ENCODE measurements at places on chromosomes 11 and 22. TPM values are rescaled to one million over a fixed set of nuclear protein-coding genes. Genes with fewer than 3 reads are reported as not detected.

GRCh38 chr11:7320306-7320705 lies 68.6 kb downstream of the SYT9 start:
- DNase-seq = no peak

GRCh38 chr11:28026634-28027290 lies 81.2 kb downstream of the KIF18A start:
- no peak for DNase-seq

GRCh38 chr11:93633835-93634234 lies 27.6 kb upstream of the CEP295 start:
- no peak for DNase-seq

DNA sequence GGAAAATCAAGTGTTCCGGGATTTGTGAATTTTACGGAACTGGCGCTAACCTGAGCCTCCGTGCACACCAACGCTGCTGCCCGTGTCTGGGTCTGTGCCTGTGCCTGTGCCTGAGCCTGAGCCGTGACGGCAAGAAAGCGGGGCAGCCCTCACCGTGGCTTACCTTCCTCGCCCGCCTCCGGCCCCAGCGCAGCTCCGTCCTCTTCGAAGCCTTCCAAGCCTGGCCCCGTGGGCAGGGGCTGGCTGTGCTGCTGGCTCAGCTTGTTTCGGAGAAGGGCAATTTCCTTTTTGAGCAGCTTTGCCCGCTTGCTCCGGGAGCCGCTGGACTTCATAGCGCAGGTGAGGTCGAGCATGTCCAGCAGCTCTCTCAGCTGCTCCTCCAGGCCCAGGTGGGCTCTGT lies 33.8 kb downstream of the BRD1 start:
- no peak for DNase-seq

- no peak for DNase-seq
These were observed 152.6 kb upstream of the LUZP2 start for GRCh38 chr11:24344222-24344621.

DNA sequence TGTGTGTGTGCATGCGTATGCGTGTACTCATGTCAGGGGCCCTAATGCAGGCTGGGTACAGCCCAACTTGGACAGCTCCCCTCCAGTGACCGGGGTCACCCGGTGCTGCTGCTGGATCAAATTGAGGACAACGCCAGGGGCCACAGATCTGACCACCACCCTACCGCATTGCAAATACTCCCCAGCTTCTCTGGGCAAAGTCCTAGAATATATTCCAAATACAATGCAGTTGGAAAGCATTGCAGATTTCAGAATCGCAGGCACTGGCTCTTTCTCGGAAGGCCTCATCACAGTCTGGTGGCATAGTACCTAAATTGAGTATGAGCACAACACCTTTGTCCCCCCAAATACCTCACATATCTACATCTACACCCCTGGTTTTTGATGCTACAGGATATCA lies 43.2 kb downstream of the MYO7A start:
- DNase-seq = no peak

DNA sequence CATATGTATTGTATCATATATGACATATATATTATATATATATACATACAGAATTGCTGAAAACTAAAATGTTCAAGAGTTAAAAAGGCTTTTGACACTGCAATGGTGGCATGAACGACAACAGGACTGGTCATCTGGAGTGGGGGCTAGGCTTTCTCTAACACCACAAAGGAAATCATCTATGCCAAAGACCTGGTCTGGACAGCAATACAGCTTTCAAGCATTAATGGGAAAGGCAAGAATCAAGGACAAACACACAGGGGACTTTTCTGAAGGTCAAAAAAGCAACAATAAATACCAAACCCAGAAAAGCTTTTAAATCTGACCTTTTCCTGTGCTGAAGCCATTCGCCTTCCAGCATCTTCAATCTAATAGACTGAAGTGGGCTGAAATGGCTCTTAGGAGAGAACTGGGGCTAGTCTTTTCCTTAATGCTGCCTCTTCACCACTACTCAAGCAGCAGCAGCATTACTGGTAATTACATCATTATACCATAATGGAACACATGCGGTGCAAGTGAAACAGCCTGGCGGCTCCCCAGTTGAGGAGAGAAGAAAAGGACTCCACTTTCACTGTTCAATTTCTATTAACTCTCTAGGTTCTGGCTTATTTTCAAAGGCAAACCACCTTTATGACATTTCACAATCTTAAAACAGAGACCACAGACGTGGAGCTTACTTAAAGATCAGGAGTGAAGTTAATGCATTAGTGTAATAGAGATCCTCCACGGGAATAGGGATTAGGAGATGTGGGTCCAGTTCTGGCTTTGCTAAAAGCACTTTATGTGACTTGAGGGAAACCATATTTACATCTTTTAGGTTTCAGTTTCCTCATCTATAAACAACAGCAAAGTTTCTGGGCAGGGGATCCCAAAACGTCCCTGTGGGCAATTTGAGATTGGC lies 63.0 kb downstream of the GAB2 start:
- DNase-seq = no peak

GRCh38 chr22:49553518-49554295 lies 274.0 kb downstream of the BRD1 start:
- no peak for DNase-seq

DNA sequence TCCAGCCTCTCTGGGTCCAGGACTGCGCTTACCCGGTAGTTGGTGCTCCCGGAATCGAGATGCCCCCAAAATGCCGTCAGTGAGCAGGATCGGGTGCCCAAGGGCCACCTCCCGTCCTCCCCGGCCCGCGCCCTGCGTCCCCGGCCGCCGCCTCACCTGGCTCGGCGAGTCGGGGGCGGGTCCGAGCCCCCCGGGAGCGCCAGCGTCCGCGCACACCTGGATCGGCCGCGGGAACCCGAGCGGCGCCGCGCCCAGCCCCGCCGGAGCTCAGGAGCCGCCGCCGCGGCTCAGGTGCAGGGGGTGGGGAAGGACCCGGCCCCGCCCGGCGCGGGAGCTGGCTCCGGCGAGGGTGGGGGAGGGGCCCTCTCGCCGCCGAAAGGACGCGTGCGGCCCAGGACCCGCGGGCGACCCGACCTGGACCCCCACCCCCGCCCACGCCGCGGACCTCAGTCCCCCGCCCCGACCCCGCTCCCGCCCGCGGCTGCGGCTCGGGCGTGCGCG lies at the start of gene SHANK2:
Gene SHANK2 (minus strand): TSS at position 309 of the 501 bp plus-strand sequence. CDS start 105,251 bp downstream, outside the sequence.
- DNase-seq = no peak

GRCh38 chr11:19789835-19790710 lies 77.4 kb downstream of the NAV2 start:
- DNase-seq = no peak

GRCh38 chr11:105181521-105181920 lies 42.0 kb upstream of the CARD18 start:
- DNase-seq = no peak

GRCh38 chr11:64347193-64347867 lies 7.3 kb downstream of the CCDC88B start:
- no peak for DNase-seq

DNA sequence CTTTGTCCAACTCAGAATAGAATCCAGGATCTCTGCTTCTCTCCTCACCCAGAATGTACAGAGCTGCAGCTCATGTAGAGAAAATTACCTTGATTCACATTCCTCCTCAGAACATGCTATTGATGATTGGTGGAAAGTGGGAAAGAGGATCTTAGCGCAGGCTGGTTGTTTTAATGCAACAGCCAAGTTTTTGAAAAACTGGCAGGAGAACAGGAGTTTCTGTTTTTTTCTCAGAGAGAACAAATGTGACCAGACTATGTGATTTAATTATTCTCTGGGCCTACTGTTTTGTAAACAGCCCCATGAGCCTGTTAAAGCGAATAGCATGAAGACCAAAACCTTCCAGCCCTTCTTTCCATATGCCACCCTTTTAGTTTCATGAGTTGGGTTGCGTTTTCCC lies 19.1 kb upstream of the IL18BP start:
- no peak for DNase-seq

DNA sequence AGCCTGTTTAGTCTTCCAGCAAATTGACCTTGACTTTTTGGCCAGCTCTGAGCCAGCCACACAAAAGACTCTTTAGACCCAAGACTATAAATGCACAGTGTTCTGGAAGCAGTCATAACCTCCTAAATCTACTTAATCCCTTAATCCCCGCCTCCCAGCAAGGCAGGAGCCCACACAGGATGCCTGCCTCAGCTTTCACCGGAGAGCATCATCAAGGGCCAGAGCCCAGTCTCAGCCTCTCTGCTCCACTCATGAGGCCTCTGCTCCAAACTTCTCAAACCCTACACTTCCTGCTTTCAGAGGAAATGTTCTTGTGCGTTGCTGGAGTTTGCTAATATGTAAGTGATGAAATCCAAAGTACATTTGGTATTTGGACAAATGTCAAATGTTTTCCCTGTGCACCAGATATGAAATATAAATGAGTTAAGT lies 57.9 kb upstream of the FSHB start:
- DNase-seq = no peak

Gene MRGPRX3
- polyA plus RNA-seq = not detected

Gene NAP1L4
- polyA plus RNA-seq = 221 TPM

Gene MB
- not detected for polyA plus RNA-seq

Gene ACR
- polyA plus RNA-seq = not detected

Gene MUC5AC
- polyA plus RNA-seq = not detected

Gene TMA7B
- 14.5 TPM for polyA plus RNA-seq
